Hematopoietic multipotent progenitor cell treated with erythropoietin and hydrocortisone succinate and interleukin-3 and kit ligand, for 8 days (in vitro differentiated cells): ENCODE measurements at places on chromosomes 6 and 20.
A peak's percentile ranks its signal among the peaks of the same experiment; 100 is the strongest.

- peak; percentile 2 for DNase-seq
Measured at GRCh38 chr6:81075974-81076373, 676.5 kb downstream of the TENT5A start.

DNA sequence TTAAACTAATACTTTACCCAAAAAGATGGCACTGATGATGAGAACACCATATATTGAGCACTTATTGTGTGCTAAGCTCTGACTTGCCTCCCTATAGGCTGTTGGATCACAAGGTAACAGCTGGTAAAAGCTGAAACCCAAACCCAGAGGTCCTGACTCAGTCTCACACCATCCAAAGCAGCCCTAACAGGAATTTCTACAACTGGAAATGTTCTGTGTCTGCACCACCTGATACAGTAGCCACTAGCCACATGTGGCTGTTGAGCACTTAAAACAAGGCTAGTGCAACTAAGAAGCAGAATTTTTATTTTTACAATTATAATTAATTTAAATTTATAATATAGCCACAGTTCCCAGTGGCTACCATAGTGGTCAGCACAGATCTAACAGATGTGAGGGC lies 15.6 kb upstream of the MATN4 start:
- DNase-seq = no peak

- DNase-seq = no peak
Measured at GRCh38 chr20:25081065-25081729, 744 bp downstream of the VSX1 start.

DNA sequence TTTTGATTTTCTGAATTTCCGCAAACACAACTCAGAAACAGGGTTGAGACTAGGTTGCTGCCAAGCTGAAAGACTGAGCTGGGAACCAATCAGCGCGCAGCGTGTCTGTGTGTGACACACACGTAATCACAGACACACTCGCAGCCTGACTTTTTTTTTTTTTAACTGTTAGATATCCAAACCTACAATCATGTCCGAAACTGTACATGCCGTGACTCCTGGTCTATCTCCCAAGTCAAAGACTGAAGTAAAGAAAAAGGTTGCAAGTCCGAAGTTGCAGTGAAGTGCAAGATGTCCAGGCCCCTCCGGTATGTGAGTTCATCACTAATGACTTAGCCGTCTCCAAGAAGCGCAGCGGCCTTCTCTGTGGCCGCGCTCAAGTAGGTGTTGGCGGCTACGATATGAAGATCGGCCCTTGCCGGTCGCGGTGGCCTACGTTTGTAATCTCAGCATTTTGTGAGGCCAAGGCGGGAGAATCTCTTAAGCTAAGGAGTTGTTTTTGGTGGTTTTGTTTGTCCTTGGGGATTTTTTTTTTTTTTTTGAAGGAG lies 108.2 kb downstream of the HFE start:
- peak; percentile 97 for DNase-seq

DNA sequence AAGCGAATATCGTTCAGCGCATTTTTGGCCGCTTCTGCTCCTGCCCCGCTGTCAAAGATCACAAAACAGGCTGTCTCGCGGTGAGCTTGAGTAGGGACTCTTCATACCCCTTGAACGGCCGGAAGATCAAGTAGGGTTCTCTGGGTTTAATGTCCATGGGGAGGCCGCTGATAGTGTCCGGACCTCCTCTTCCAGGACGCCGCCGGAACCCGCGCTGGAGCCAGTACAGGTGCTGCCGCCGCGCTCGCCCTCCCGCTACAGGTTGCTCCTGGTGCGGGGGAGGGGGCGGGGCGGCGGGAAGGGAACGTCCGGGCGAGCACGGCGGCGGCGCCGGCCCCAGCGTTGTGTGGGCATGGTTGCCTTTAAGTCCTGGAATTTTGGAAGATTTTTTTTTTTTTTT lies 67.4 kb downstream of the KHDC1L start:
- DNase-seq = no peak
